GOT3 (cell line): ENCODE measurements at places on chromosomes 13 and 19.
A peak's percentile ranks its signal among the peaks of the same experiment; 100 is the strongest.

GRCh38 chr13:79673310-79673992 lies 192.5 kb downstream of the NDFIP2 start:
- DNase-seq = no peak

- DNase-seq = no peak
Observed at GRCh38 chr19:49161987-49162386, 4.4 kb downstream of the TRPM4 start.

DNA sequence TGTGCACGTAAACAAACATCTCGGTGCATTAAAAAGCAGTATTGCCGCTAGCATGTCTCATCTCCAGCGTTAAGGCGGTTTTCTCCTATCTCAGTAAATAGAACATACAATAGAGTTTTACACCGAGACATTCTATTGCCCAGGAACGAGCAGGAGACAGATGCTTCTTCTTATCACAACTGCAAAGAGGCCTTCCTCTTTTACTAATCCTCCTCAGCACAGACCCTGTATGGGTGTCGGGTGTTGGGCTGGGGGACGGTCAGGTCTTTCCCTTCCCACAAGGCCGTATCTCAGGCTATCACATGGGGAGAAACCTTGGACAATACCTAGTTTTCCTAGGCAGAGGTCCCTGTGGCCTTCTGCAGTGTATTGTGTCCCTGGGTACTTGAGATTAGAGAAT lies 21.2 kb downstream of the ZNF233 start:
- DNase-seq = no peak

DNA sequence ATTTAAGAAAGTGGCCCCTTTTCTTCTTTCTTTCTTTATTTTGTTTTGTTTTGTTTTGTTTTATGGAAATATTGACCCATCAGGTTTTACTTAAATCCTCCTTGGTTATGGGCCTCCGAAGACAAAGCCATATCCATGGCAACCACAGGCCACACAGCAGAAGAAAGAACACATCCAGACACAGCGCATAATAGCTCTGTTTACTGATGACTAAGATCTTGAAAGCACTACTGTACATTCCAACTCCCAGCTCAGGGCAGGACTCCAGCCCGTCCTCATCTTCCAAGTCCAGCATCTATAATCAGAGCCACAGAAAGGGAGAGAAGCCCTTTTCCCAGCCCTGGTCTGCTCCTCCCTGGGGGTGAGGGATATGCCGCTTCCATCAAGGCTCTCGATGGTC lies 84.3 kb downstream of the NUFIP1 start:
- DNase-seq = peak; percentile 50

DNA sequence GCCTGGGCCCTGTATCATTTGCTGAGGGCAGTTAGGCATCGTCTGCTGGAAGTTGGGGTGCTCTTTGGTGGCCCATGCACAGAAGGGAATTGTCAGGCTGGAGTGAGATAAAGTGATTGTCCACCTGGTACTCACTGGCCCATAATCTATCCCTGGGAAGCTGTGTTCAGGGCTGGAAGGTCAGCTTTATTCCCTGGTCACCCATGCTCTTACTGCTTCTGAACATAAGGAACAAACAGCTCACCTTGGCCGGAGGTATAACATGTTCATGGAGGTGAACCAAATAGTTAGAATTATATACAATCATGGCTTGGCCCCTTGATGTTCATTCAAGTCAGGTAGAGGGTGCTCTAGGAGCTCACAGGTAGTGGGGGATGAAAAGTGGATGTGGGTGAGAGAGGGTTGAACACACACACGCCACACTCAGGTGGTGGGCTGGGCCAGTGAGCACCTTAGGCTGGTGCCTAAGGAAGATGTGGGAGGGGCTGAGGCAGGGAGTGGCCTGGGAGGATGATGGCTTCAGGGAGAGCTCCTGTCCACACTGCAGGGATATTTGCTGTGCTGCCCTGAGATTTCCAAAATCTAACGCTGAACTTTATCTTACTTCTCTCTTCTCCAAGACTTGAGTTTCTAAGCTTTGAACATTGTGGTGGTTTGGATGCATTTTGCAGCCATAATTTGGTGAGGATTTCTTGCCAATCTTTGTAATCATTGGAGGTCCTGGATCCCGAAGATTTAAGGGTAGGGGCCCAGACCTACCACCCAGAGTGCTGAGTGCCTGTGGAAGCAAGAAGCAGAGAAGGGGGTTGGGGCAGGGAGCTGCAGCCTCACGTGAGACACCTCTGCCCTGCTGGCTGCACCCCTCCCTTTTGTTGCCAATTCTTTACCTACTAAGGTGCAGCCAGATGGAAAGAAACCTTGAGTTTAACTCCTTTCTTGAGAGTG lies 420.6 kb downstream of the ZNF536 start:
- no peak for DNase-seq

DNA sequence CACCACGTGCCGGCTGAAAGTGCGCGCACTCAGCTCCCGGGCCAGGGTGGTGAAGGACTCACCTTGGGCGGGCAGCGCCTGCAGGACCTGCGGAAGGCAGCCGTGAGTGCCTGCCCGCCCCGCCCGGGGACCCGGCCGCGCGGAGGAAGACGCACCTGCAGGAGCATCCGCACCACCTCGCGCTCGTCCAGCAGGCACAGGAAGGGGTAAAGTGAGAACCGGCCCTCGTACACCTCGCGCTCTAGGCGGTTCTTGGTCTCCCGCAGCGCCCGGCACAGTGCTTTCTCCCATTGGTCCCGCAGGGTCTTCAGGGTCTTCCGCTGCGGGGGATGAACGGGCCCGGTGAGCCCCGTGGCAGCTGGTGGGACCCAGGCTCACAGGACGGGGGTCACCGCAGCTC lies 10.7 kb downstream of the POLRMT start:
- no peak for DNase-seq

GRCh38 chr13:40236566-40237168 lies 429.8 kb downstream of the FOXO1 start:
- DNase-seq = no peak

DNA sequence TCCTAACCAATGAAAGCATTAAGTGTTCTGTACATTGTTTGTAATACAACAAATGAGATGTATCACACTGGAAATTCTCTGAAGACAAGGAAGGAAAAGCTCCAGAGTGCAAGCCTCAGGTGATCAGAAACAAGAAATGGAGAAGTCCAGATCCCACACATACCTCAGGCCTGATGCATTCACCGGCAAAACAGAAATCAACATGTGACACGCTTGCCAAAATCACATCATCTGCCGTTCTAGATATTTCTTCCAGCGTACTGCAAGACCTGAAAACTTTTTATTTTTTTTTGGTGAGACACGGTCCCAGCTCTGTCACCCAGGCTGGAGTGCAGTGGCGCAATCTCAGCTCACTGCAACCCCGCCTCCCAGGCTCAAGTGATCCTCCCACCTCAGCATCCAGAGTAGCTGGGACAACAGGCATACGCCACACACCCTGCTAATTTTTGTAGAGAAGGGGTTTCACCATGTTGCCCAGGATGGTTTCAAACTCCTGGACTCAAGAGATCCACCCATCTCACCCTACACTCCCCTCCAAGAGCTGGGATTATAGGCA lies 48.6 kb downstream of the FOXO1 start:
- no peak for DNase-seq

- DNase-seq = no peak
Observed at GRCh38 chr13:36086117-36086516, 45.1 kb downstream of the DCLK1 start.

GRCh38 chr13:39394796-39395678 lies 208.0 kb downstream of the LHFPL6 start:
- DNase-seq = no peak

GRCh38 chr19:48810151-48810550 lies 678 bp downstream of the BCAT2 start:
- DNase-seq = no peak

DNA sequence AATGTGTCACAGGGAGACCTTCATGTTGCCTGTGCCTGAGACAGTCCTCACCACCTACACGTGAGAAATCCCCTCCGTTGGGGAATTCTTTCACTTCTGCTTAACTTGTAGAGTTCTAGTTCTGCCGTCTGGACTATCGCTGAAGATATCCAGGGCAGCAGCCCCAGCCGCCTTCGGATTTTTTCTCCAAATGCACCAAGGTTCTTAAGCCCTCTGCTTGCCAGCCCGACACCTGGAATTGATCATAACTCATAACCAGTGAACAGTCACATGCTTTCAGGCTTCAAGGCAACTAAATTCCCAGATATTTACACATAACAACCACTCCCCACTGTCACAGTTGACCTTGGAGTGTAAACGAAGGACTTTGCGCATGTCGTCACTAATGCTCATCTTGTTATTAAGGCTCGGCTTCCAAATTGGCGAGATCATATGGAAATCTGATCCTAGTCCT lies 114.4 kb downstream of the RAB20 start:
- DNase-seq = no peak

- no peak for DNase-seq
Observed at GRCh38 chr13:96650301-96650886, 343.9 kb downstream of the OXGR1 start.

GRCh38 chr19:44600466-44600865 lies 12.9 kb upstream of the IGSF23 start:
- no peak for DNase-seq

GRCh38 chr19:18266771-18267686 lies 7.2 kb downstream of the IQCN start:
- DNase-seq = no peak

DNA sequence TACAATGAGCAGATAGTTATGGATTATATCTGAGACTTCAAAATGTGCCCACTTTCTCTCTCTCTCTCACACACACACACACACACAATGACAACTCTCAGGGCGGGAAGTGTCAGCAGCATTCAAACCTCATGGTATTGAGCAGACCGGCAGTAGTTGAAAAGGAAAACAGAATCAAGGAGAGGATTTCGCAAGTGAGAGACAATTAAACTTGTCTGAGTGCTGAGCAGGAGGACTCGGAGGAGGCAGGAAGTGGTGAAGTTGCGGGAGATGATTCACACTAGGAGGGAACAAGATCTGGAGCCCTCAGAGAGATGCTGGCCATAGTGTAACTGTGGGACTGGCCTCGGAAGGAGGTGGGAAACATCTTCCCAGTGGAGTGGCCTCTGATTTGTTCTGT lies 353.1 kb downstream of the EFNB2 start:
- DNase-seq = no peak

DNA sequence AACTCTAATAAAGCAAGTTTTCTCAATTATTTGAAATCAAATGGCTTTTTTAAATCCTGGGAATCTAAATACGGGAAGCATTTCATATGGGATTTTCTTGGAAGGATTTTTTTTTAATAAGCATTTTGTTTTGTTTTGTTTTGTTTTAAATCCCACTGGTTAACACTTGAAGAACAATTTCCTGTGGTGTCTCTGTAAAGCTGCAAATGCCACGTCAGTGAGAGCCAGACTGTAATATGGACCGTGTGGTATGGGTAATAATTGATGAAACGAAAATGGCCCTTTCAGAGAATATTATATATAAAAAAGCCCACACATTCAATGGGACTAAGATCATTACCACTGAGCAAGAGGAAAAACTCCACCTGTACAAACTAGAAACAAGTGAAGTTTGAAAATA lies 33.9 kb upstream of the MIR17HG start:
- no peak for DNase-seq

DNA sequence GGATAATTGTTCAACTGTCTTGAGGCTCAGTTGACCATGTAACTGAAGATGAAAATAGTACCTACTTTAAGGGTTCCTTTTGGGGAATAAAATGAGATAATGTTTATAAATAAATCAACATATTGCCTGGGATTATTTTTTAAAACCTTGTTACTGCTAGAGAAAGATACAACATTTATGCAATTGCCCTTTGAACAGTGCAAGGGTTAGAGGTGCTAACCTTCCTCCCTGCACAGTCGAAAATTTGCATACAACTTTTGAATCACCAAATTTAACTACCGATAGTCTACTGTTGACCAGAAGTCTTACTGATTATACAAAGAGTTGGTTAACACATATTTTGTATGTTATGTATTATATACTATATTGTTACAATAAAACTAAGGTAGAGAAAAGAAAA lies 750.0 kb downstream of the EFNB2 start:
- DNase-seq = no peak

- no peak for DNase-seq
Observed at GRCh38 chr19:2113439-2114211, 16.9 kb downstream of the IZUMO4 start.

DNA sequence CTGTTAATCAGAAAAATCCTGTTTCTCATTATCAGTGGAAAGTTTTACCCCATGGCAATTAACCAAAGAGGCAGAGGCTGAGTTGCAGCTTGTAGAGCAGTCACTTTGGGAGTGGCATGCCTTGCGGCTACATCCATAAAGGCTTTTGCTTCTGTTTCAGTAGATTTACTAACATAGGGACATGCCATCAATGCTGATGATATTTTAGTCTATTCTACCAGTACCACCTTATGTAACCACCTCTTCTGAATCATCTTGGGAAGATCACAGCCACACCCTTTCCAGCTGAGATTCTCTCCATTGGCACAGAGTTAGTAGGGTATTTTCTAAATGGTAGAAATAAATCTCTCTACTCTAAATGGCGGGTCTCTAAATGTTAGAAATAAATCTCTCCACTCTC lies 37.5 kb downstream of the POSTN start:
- no peak for DNase-seq

DNA sequence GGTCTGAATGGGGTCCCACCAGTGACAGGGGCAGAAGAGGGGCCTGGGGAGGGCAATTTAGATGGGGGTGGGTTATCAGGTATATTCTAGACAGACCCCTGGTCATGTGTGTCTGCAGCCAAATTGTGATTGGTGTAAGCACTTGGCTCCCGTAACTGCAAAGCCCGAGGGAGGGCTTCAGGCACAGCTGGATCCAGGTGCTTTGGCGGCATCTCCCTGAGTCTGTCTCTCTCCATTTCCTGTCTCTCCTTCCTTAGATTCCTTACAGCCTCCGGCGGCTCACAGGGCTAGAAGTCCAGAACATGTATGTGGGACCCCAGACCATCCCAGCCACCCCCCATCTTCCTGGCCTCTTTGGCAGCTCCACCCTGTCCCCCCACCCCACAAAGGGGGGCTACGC lies 31.4 kb downstream of the DHX34 start:
- no peak for DNase-seq

DNA sequence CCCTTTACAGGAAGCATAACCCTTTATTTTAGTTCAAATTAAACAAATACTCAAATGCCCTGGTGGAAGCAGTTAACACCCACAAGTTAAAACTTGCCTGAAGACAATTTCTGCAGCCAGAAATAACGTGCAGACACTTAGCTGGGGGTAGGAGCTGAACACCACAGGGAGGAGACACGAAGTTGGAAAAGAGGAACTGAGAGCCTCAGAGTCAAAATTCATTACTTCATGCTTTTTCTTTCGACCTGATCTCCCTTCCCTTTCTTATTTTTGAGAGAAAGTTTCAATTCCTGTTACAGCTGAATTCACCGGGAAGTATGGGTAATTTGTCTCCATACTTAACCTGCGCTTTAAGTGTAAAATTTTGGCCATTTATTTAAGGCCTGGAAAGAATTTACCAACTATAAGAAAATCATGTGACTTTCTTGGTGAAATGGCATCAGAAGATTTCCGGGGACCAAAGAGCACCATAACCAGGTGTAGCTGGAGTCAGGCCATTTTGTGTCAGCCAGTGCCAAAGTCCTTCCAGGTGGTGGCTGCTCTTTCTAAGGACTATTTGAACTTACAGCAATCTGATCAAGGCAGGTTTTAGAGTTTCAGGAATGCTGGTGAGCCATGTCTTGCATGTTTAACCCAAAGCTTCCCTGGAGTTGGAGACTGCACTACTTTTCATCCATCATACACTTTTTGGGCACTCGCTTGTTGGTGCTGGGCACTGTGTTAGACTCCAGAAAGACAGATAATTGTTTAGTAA lies 46.5 kb upstream of the RCBTB2 start:
- DNase-seq = no peak

- DNase-seq = no peak
Observed at GRCh38 chr13:108897955-108898354, 268.5 kb downstream of the MYO16 start.

GRCh38 chr19:28504139-28504538 lies 708.8 kb downstream of the UQCRFS1 start:
- no peak for DNase-seq

- no peak for DNase-seq
Observed at GRCh38 chr13:79185580-79185979, 220.5 kb downstream of the RBM26 start.
